ENCODE measurements at places on chromosomes 2 and 18.

DNA sequence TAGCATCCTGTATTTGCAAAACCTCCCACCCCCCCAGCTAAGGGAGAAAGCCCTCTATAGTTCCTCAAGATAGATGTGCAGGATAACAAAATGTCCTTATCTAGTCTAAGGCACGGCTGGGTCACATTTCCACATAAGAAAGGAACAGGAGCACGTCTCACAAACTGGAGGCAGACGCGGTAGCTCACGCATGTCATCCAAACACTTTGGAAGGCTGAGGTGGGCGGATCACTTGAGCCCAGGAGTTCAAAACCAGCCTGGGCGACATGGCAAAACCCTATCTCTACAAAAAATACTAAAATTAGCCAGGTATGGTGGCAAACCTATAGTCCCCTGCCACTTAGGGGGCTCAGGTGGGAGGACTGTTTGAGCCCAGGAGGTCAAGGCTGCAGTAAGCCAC lies 9.3 kb downstream of the SF3B1 start:
- no peak for DNase-seq

GRCh38 chr2:198129609-198130008 lies 325.2 kb downstream of the PLCL1 start:
- DNase-seq, result no peak

DNA sequence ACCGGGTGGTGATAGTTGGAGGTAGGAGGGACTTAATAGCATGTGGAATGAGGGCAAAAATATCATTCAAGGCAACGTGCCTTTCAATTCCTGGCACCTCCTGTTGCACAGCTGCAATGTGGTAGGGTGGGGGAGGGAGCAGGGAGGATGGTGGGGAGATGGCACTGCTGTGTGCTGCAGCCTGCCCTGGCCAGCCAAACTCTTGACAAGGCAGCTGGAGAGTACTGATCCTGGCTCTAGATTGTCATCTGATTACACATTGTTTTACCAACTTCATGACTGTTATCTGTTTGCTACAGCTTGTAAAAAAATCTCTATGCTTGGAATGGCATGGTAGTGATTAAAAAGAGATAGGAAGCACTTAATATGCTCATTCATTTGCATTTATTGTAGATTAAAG lies 47.7 kb downstream of the PLCL1 start:
- no peak for DNase-seq

DNA sequence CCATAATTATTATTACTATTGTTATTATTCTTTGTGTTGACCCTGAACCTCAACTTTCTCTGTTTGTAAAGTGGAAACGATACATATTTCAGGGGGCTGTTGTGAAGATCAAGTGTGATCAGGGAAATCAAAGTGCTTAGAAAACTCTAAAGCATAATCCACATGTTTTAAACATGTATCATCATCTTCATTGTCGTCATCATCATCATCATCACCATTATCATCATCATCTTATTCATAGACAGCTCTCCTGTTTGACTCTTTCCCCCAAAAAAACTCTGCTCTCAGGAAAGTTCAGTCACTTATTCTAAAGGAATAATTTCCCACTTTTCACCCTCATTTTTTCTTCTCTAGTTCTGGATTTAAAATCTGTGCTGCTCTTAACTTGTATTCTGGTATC lies 5.0 kb downstream of the PTPRN start:
- DNase-seq, result no peak

- DNase-seq, result no peak
Measured at GRCh38 chr2:238362626-238363025, 42.3 kb downstream of the TRAF3IP1 start.

DNA sequence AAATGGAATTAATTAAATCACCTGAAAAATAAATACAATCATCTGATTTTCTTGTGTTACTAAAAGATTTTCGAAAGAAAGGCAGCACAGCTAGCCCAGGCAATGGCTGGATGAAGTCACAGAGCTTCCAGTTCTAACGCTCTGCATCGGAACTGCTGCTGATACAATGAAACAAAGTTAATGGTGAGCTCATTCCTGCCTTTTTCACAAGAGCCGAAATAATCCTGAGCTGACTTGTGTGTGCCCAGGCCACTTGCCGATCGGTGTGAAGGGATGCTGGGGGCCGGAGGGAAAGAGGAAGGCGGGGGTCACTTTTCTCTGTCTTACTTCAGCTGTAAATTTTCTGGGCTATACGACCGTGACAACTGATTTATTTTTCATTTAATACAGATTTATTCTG lies 149.5 kb downstream of the INO80D start:
- DNase-seq, result no peak

GRCh38 chr18:5516841-5517240 lies 27.0 kb downstream of the EPB41L3 start:
- DNase-seq, result no peak

GRCh38 chr2:120436460-120436739 lies 90.5 kb downstream of the INHBB start:
- no peak for DNase-seq

Data from left renal cortex interstitium (tissue), 4 donors.